HepG2 (cell line): ENCODE measurements at places on chromosomes 13 and 19. TPM values are rescaled to one million over a fixed set of nuclear protein-coding genes. Genes with fewer than 3 reads are reported as not detected.

Gene DCLK1
- total RNA-seq, result not detected in 2 replicates

Gene RINL
- 10.3 and 11.4 TPM in 2 replicates for total RNA-seq

Gene ANKRD24
- 0.13 TPM in 1 of 2 replicates, not detected in the other for total RNA-seq

Gene ZNF536
- not detected in 2 replicates for total RNA-seq

Gene ZNF708
- 5.2 and 6.9 TPM in 2 replicates for total RNA-seq

Gene GPR12
- not detected in 2 replicates for total RNA-seq

Gene BEST2
- total RNA-seq, result not detected in 2 replicates

Gene FPR1
- total RNA-seq, result not detected in 2 replicates

Gene SIGLEC5
- total RNA-seq, result not detected in 2 replicates

Gene ERICH4
- 0.64 and 1.0 TPM in 2 replicates for total RNA-seq

Gene LGALS13
- total RNA-seq, result not detected in 2 replicates

Gene CAMSAP3
- total RNA-seq, result 9.1 and 11.8 TPM in 2 replicates

Gene GJB2
- 0.18 TPM in 1 of 2 replicates, not detected in the other for total RNA-seq

Gene SSC5D
- total RNA-seq, result not detected in 2 replicates

Gene CFD
- total RNA-seq, result 3.6 and 4.6 TPM in 2 replicates

Gene OR7C1
- not detected in 2 replicates for total RNA-seq

Gene ZNF724
- 15.0 and 19.8 TPM in 2 replicates for total RNA-seq

Gene SPTBN4
- 0.11 TPM in 1 of 2 replicates, not detected in the other for total RNA-seq

Gene PSG3
- not detected in 2 replicates for total RNA-seq

Gene GNG7
- 1.4 and 1.7 TPM in 2 replicates for total RNA-seq

Gene ZNF578
- total RNA-seq, result not detected in 2 replicates

Gene MCOLN1
- total RNA-seq, result 1.9 and 3.4 TPM in 2 replicates

Gene TSHZ3
- not detected in 2 replicates for total RNA-seq

Gene ZNF229
- total RNA-seq, result 0.11 and 0.52 TPM in 2 replicates

Gene SYT5
- total RNA-seq, result not detected in 2 replicates
